Right ventricle myocardium superior (tissue), 1 donor: ENCODE measurements at places on chromosomes 1 and 21. TPM values are rescaled to one million over a fixed set of nuclear protein-coding genes. Genes with fewer than 3 reads are reported as not detected.

PCP4 gene
- total RNA-seq, result 3.0 TPM

FMO4 gene
- 3.8 TPM for total RNA-seq

DENND2D gene
- total RNA-seq, result 3.0 TPM

NBPF6 gene
- total RNA-seq, result not detected

ID3 gene
- total RNA-seq, result 73.0 TPM

STK40 gene
- total RNA-seq, result 73.5 TPM
